GM23338 (cell line): ENCODE measurements at places on chromosomes 13 and 19. TPM values are rescaled to one million over a fixed set of nuclear protein-coding genes. Genes with fewer than 3 reads are reported as not detected.

DNA sequence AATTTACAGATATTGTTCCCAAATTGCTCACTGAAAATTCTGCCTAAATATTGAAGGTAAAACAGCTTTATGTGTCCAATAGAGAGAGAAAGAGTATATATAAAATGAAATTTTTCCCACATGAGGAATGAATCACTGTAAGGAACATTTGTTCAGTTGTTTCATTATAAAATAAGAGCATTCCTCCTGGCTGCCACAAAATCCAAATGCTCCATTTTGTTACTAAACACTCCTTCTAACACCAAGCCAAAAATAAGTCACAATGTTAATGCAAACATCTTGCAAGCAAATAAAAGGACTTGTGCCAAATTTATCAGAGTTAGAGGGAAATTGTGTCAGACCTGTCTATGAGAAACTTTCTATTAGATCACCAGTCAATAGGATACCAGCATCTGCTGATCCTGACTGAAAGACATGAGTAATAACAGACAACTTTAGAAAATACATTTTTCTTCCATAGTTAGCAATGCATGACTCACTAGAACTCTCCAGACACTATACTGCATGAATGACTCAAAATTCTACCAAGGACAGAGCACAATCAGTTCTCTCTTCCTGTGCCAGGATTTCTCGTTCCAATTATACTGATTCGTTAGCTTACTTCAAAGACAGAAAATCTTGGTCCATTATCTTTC is 83.5 kb upstream of the FNDC3A start:
- no peaks in the 10 kb centered on the region for H3K4me1 ChIP-seq
- no peaks in the 10 kb centered on the region for H3K27me3 ChIP-seq
- no peak for DNase-seq
- H3K36me3 ChIP-seq: no peaks in the 10 kb centered on the region
- no peak overlapping the region for H3K27ac ChIP-seq

ZNF132 gene
- 3.0 and 5.2 TPM in 2 replicates for total RNA-seq

GRCh38 chr19:42153672-42154433 is 21.6 kb upstream of the POU2F2 start:
- H3K27ac ChIP-seq: no peak overlapping the region
- peaks cover 38% of the 10 kb centered on the region for H3K4me1 ChIP-seq
- no peaks in the 10 kb centered on the region for H3K36me3 ChIP-seq
- DNase-seq: no peak
- H3K4me3 ChIP-seq: no peak overlapping the region

ZNF763 gene
- total RNA-seq: 0.87 and 2.2 TPM in 2 replicates

ADAMTS10 gene
- 25.9 and 29.0 TPM in 2 replicates for total RNA-seq

NKPD1 gene
- 1.3 and 2.2 TPM in 2 replicates for total RNA-seq

FGF21 gene
- 1.3 TPM in 1 of 2 replicates, not detected in the other for total RNA-seq

DNA sequence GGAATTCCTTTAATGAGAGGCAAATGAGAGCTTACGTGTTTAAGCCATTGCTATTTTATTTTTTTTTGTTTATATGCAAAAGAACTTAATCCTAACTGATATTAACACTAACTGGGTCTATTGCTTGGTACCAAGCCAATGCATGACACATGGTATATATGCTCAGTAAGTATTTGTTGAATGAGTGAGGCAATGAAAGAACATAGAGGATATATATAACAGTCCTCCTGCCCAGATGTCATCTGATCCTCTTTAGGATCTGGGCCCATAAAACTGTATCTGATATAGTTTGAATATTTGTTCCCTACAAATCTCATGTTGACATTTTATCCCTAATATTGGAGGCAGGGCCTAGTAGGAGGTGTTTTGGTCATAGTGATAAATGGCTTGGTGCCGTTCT is 13.0 kb upstream of the ALOX5AP start:
- no peak overlapping the region for H3K27ac ChIP-seq
- H3K36me3 ChIP-seq: no peaks in the 10 kb centered on the region
- no peak overlapping the region for H3K4me3 ChIP-seq
- DNase-seq: no peak

- no peaks in the 10 kb centered on the region for H3K36me3 ChIP-seq
- DNase-seq: peak; percentile 77
- peaks cover 15% of the 10 kb centered on the region; the same call in 1 of the 2 replicates for H3K4me1 ChIP-seq
- peak overlapping the region; percentile 43 for H3K4me3 ChIP-seq
- no peak overlapping the region for H3K27ac ChIP-seq
These were observed 1466.1 kb downstream of the UQCRFS1 start for GRCh38 chr19:27746691-27747380.

KLF1 gene
- 1.1 and 1.4 TPM in 2 replicates for total RNA-seq
